Stimulated activated CD4-positive, alpha-beta T cell treated with anti-CD3 and anti-CD28 coated beads, Interleukin-4, amount 100 ng/mL, for 24 hours (primary cell): ENCODE measurements at places on chromosomes 2 and 18.
A peak's percentile ranks its signal among the peaks of the same experiment; 100 is the strongest.

DNA sequence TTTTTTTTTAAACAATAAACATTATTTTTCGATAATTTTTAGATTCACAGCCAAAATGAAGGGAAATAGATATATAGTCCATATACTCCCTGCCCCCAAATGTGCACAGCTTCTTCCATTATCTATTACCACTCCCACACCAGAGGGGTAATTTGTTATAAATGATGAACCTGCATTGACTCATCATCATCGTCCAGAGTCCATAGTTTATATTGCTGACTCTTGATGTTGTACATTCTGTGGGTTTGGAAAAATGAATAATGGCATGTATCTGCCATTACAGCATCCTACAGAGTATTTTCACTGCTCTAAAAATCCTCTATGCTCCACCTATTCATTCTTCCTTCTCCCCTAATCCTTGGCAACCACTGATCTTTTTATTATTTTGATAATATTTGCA lies 121.5 kb downstream of the LTBP1 start:
- DNase-seq = no peak

DNA sequence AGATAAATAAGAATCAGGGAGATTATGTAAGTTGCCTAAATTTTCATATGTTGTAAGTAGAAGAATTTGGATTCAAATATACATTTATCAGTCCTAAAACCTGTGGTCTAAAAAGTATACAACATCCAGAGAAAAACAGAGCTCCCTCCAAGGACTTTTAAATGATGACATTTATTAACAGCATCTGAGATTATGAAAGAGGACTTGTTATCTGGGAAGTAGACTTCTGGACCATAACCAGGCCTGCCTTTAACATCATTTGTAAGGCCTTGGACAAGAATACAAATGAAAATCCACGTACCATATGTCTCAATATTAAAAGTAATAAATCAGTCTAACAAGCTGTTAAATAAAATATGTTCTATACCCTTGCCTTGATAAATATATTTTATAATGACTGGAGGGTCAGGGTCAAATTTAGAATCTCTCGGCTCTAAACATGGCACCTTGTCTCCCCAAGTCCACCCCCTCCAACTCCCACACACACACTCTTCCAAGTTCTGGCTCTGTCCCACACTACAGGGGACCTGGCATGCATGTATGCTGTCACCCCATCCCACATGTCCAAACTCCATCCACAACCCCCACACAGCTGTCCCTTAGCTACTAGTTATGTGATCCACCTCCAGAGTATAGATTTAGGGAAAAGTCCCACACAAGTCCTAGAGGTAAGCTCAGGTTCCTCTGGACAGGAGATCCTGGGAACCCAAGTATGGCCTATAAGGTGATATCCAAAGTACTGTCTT lies 382.6 kb downstream of the CDH2 start:
- no peak for DNase-seq

DNA sequence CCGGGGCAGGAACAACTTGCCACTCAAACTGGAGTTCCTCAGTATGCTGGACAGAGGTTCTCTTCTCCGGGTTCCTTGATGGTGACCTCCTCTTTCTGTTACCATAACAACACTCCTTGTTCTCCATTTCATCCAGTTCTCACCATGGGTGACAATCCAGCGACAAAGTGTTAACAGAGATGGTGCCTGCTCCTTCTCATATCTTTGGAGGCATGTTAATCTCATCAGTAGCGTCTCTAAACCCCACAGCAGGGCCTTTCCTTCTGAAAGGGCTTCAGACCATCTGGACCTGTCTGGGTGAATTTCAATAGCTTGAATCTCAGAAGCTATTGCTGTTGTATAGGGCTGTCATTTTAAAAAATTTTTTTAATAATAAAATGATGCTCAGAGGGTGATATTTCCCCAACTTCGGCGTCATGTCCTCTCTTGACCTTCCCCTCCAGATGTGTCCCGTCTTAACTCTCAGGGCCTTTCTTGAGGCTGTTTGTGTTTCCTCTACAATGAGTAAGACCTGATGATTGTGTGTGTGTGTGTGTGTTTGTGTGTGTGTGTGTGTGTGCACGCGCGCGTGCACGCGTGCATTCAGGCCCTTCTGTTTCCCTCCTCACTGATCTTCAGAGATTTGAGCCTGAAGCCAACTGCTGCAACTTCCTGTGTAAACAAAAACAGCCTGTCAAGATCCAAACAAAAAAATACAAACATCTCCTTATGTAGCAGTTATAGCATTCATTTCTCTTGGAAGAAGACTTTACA lies 24.3 kb upstream of the CETN1 start:
- no peak for DNase-seq

DNA sequence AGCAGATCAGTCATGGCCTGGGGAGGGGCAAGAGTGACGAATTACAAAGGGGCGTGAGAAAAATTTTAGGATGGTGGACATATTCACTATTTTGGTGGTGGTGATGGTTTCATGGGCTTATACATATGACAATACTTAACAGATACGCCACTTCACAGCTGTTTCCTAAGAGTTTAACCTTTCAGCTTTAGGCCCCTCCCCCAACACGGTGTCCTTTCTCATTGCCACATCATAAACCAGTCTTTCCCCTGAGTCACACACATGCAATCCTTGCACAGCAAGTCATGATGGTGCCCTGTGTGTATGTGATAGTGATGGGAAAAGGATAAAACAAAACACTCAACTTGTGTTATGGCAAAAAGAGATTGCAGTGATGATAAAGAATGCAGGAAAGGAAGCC lies 47.6 kb upstream of the IL1R1 start:
- DNase-seq = peak; percentile 54

DNA sequence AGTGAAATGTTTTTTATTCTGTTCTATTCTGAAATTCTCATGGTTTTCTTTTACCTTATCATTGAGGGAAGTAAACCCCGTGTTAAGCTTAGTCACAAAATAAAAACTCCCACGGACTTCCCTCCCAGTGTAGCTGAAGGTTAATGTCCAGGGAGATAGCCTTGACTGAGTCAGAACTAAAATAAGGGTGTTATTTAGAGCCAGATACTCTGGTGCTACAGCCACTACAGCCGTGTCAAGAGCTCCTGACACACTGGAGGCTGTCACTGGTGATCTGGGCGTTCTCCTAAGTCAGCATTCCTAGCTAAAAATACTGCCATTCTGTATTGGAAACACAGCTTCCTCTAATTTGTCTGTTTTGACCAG lies 82.0 kb upstream of the RANBP2 start:
- no peak for DNase-seq

DNA sequence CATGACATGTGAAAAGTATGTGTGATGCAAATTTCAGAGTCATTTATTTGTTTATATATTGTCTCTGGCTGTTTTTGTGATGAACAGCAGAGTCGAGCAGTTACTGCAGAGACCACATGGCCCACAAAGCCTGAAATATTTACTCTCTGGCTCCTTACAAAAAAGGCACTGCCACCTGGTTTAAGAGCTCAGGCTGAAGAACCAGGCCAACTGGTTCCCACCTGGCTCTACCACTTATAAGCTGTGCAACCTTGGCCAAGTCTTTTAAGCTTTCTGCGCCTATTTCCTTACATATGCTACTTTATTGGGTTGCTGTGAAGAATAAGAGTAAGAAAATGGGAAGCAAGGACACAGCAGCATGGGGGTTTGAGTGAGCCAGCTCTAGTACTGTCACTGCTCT lies 207.6 kb downstream of the L3MBTL4 start:
- no peak for DNase-seq

GRCh38 chr18:2994603-2995432 lies 18.1 kb downstream of the LPIN2 start:
- peak; percentile 76 for DNase-seq

DNA sequence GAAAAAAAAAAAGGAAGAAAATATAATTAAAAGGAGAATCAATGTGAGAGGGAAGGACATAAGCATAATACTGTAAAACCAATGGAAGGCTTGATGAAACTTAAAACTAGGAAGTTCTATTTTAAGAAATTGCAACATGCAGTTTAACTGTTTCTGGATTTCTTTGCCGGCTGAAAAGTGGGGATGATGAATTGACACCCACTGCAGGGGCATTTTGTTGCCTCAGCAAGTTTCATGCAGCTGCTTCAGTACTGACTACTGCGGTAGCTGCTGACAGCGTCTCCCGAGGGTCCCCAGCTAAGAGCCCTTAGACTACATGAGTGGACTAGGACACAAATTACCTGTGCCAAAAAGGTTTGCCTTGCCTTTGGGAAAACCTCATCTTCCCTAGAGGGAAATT lies 69.2 kb downstream of the B3GNT2 start:
- no peak for DNase-seq

DNA sequence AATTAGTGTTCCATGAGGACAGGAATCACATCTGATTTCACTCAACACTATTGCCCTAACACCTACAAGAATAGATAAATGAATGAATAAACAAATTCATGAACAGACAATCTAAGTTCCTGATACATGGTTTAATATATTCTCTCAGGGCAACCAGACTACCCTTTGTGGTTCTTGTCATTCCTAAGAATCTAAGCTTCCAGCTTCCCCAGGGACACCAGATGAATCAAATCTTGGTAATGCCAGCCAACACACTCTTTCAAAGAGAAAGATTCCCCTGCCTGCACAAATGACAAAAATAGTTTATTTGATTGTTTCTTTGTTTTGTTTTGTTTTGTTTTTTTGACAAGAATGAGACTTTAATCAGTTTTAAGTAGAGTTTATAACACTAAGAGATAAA lies 237.5 kb upstream of the CHAC2 start:
- DNase-seq = no peak

- DNase-seq = no peak
Observed at GRCh38 chr2:25315316-25315680, 26.4 kb downstream of the DNMT3A start.
